ENCODE measurements at places on chromosomes 4 and X.
A peak's percentile ranks its signal among the peaks of the same experiment; 100 is the strongest.

DNA sequence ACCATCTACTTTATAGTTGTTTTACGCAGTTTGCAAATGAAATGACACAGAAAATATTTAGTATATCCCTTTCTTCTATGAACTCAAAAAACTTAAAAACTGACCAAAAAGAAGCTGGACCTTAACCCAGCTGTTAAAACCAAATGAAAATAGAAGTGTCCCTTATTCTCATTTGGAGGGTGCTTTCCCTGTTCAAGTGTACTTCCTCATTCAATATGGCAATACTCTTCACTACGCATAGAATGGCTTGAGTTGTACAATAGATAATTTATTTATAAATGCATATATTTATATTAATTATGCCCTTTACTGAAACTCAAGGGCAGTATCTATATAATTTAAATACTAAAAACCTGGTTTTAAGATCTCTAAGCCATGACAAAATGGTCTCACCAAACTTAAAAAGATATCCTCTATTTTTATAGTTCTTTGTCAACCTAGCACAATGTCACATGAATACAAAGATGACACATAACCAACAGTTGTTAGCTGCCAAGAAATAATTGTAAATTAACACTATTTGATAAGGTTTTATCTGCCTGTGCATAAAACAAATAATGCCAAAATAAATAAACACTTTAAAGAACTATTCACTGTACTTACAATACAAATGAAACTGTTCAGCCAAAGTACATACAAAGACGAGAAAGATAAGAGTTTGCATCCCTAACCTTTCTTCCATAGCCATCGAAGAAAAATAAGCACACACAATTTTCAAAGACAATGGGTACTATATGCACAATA, 25.2 kb downstream of the YTHDC1 start:
- DNase-seq = no peak

DNA sequence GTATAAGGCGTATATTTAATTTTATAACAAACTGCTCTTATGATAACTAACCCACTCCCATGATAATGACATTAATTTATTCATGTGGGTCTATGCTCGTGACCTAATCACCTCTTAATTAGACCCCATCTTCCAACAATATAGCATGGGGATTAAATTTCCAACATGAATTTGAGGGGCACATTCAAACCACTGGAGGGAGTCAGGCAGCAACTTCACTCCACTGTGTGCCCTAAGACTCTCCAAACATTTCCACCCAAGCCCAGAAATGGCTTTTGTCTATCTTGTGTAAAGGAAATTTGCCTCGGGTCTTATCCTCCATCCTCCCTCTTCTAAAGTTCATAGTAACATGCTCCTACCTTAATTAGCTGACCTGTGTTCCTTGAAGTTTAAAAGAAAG, 616.1 kb upstream of the CPEB2 start:
- no peak for DNase-seq

- no peak for DNase-seq
Observed at GRCh38 chrX:85243155-85243554, 424 bp downstream of the SATL1 start.

GRCh38 chr4:146842876-146843275, 102.8 kb downstream of the TTC29 start:
- no peak for DNase-seq

GRCh38 chrX:109623997-109624396, 975 bp downstream of the KCNE5 start:
- no peak for DNase-seq

- DNase-seq = no peak
Observed at GRCh38 chrX:135340831-135341230, 31.6 kb downstream of the ETDC start.

DNA sequence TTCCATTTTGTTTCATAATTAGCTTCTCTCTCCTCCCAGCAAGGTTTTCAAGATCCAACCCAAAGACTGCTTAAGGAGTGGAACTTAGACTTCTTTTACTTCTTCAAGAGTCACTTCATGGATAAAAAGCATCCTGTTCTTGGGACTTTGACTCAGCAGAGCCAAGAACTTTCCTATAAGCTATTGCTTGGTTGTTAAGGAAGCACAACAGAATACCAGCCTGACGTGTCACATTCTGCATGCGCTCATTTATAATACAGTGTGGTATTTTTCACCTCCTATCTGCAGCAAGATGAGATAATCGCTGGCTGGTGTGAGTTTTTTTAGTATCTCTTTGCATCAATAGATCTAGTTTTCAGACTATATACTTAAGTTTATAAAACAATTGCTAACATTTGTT, 152.1 kb downstream of the PALLD start:
- DNase-seq = no peak

GRCh38 chrX:2385224-2385623, 115.6 kb downstream of the DHRSX start:
- no peak for DNase-seq

DNA sequence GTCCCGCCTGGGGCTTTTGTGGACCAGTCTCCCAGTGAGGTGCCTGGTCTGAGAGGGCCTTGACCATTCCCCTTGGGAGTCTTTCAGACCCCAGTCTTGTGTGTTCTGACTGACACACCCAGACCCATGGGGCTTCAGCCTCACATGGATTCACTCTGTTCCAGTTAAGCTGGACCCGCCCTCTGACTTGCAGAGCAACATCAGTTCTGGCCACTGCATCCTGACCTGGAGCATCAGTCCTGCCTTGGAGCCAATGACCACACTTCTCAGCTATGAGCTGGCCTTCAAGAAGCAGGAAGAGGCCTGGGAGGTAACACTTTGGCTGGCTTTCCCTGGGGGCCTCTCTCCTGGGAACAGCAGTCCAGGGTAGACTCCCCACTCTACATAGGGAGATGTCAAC, 6.8 kb downstream of the IL9R start:
- DNase-seq = no peak

GRCh38 chrX:43970528-43970927, 2.7 kb downstream of the NDP start:
- DNase-seq = no peak

- no peak for DNase-seq
Observed at GRCh38 chrX:38304010-38304409, 23.3 kb downstream of the RPGR start.

DNA sequence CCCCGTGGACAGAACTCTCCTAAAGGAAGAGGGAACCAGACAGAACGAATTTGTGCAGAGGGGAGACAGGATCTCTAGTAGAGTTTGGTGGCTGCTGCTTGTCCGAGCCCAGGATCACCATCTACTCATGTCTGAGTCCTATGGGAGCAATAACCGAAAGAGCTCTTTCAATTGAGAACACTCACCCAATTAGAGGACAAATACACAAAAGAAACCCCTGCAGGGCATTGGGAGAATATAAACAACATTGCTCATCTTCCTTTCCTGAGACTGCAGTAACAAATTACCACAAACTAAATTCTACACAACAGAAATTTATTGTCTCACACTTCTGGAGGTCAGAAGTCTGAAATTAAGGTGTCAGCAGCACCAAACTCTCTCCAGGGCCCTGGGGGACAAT, 65.6 kb downstream of the SPINK2 start:
- DNase-seq = no peak

- no peak for DNase-seq
Observed at GRCh38 chrX:154313147-154313546, 17.6 kb downstream of the TKTL1 start.

- no peak for DNase-seq
Observed at GRCh38 chrX:20227116-20227515, 39.6 kb downstream of the RPS6KA3 start.

- peak; percentile 5 for DNase-seq
Observed at GRCh38 chr4:69984030-69984443, 11.7 kb upstream of the STATH start.

GRCh38 chrX:128975745-128976144, 547.5 kb downstream of the SMARCA1 start:
- DNase-seq = no peak

DNA sequence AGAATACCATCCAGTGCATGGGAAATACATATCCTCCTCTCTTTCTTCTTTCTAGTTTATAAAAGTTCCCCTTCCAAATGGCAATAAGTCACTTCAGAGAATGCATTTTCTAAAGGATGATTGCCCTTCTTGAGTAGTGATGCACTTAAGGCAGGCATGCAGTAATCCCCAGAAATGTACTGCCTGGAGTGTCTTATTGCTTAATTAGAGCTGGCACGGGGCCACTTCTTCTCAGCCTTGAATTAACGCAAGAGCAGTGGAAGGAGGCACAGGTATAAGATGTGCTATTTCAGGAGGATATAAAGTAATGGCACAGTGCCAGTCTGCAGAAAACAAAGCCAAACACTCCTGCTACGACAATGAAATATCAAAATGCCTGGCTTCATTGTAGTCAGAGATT, 371.4 kb upstream of the FAM241A start:
- DNase-seq = no peak

DNA sequence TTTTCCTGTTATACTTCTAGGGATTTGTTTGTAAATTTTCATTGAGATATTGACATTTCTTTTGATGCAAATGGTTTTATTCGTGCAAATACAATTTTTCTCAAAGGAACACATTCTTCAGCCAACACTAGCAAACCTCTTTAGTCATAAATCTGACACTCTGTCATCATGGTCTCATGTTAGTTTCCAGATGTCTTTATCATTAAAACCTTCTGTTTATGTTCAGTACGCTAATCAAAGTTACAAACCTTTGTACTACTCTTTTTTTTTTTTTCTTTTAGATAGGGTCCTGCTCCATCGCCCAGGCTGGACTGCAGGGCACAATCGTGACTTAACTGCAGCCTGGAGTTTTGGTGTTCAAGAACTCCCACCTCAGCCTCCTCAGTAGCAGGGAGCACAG, 7.1 kb downstream of the SLC25A31 start:
- DNase-seq = no peak

GRCh38 chrX:12970691-12971202, 4.2 kb upstream of the TMSB4X start:
- no peak for DNase-seq

- DNase-seq = no peak
Observed at GRCh38 chr4:143186212-143186611, 1.5 kb downstream of the USP38 start.

DNA sequence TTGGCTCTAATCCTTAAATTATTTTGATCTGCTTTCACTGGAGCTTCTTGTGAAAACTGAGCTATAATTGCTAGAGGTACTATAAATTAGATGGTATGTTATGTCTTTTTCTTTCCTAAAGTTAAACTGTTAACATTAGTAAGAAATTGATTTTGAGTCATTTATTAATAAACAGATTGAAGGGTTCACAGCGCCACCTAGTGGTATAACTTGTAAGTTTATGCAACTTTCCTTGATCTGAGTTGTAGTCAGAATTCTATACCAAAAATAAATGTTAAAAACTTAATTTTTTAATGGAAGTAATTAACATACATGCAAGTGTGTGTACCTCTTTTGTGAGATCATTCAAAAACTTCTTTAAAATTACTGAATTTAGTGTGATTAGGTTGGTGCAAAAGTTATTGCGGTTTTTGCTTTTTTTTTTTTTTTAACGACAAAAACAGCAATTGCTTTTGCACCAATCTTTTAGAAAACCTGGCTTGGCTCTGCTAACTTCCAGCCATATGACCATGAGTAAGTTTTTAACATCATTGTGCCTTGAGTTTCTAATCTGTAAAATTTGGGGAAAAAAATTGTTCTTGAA, 151.5 kb downstream of the CENPC start:
- peak; percentile 15 for DNase-seq

- DNase-seq = no peak
Observed at GRCh38 chr4:5203993-5204310, 152.7 kb downstream of the STK32B start.

DNA sequence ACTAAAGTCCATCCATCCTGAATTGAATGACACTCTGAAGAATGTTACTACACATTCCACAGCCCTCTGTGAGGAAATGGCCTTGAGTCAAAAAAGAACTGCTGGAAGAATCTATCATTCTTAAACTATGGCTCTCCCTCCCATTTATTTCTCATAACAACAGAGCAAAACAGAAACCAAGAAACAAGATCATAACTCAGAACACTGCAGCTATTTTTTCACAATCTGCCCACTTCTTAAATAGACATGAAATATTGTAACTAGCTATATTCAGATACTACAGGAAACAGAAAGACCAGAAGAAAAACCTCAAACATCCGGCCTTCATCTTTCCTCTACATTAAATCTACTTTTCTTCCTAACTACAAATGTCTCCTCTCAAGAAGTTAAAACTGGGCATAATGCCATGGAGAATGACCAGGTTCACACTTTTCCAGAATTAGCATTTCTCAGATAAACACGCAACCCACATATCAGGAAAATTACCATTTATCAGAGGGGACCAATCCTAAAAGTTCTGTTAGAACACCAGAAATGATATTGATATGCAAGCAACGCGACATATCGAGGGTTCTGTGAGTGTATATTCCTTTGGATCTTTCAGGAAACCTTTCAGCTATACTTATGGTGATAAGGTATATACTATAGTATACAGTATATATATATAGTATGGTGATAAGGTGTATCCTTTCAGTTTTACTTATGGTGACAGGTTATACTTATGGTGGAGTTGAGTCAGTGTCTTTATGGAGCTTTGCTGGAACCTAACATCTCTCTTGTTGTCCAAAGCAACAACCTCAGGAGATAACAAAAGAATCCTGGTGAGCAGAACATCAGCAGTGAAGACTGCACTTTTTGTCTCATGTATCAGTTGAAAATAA, 60.4 kb upstream of the IRF2 start:
- DNase-seq = peak; percentile 20

- DNase-seq = no peak
Observed at GRCh38 chr4:112545346-112545745, 29.4 kb upstream of the NEUROG2 start.

DNA sequence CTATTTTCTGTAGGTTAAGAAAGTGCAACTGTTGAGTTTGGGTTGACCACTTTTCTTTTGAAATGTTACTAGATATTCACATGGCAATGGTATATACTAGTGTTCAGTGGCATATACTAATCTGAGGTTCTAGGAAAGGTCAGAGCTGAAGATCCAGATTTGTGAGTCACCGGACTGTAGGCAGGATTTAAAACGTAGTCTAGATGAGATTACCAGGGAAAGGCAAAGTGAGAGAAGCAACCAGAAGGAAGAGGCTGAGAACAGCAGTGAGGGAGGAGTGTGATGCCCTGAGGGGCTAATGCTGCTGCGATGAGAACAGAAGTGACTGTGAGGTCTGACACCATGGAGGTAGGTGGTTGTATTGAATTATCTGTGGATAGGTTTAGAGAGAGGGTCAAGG, 9.7 kb upstream of the PLA2G12A start:
- DNase-seq = no peak

All from right renal pelvis (tissue), 4 donors.